ENCODE measurements at places on chromosomes 7 and 10.

DNA sequence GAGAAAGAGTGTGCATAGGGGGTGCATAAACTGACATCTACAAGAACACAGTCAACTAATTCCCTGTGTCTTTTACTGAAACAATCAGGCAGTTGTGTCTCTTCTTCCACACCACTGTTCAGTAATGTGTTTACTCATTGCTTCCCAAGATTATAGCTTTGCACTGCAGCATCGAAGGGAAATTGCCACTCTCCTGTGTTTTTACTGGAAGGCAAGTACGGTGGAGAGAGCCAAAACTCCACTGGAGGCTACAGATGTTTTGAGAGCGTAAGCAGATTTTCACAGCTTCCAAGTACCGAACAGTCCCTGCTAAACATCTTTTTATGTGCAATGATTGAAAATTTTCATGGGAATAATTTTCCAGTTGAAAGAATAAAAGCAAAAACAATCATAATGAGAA is 510.5 kb upstream of the AKR1E2 start:
- no peak for DNase-seq

DNA sequence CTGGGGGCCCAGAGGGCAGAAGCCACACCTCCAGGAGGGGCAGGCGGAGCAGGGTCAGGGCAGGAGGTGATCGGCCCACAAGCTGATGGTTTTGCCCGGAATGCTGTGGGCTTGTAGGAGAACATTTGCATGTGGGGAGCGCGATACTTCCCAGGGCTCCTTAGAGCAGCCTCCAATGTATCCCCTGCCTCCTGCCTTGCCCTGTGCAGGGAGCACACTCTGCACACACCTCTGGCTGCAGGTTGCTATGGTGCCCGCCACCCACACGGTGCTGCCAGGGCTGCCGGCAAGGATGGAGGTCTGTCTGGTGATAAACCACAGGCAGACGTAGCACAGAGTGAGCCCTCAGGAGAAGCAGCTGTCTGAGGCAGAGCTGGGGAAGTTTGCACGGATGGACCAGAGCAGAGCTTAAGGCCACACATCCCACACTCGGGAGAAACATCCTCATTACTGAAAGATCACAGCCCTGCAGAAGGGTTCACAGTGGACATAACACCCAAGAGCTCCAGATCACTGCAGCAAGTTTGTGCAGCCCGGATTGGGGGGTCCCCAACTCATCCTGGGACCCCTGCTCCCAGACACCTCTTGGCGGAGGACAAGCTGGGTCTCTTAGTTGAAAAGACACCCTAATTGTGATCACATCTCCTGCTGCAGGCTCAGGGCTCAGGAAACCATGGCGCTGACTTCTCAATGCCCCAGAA is 41.8 kb downstream of the VIPR2 start:
- DNase-seq, result no peak

DNA sequence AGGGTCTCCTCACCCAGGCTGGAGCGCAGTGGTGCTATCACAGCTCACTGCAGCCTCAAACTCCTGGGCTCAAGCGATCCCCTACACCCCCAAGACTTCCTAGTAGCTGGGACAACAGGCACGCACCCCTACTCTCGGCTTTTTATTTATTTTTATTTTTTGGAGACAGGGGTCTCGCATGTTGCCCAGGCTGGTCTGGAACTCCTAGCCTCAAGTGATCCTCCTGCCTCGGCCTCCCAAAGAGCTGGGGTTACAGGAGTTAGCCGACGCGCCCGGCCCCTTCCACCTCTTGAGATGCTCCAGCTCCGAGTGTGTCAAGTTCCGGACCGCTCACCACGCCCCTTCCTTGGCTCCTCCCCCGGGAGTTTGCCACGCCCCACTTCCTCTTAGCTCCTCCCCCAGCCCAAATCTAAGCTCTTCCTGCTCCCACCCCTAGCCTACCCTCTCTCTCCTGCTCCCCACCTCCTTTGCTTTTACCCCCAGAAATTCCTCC is 6.3 kb downstream of the NAT16 start:
- DNase-seq, result peak; percentile 54

- no peak for DNase-seq
Measured at GRCh38 chr10:113681533-113682470, 2.1 kb downstream of the CASP7 start.

- DNase-seq, result no peak
Measured at GRCh38 chr7:43430411-43430810, 152.5 kb upstream of the STK17A start.
